ENCODE measurements at places on chromosomes 3 and 15. TPM values are rescaled to one million over a fixed set of nuclear protein-coding genes. Genes with fewer than 3 reads are reported as not detected.

DCBLD2 gene
- 6.7 TPM for total RNA-seq

APBA2 gene
- 0.24 TPM for total RNA-seq

TMEM108 gene
- total RNA-seq: 0.60 TPM

GMPS gene
- total RNA-seq: 41.6 TPM

DLL4 gene
- total RNA-seq: 1.1 TPM

XCR1 gene
- total RNA-seq: 0.04 TPM

SI gene
- not detected for total RNA-seq

CNTN4 gene
- 0.68 TPM for total RNA-seq

ECE2 gene
- not detected for total RNA-seq
